ENCODE measurements at places on chromosomes 7 and 10.
A peak's percentile ranks its signal among the peaks of the same experiment; 100 is the strongest.

GRCh38 chr7:116886543-116887156 lies 24.3 kb downstream of the CAPZA2 start:
- no peak for DNase-seq

GRCh38 chr7:143979998-143980397 lies 20.1 kb upstream of the OR6B1 start:
- no peak for DNase-seq

- DNase-seq, result no peak
Observed at GRCh38 chr10:114483575-114483974, 79.3 kb upstream of the AFAP1L2 start.

DNA sequence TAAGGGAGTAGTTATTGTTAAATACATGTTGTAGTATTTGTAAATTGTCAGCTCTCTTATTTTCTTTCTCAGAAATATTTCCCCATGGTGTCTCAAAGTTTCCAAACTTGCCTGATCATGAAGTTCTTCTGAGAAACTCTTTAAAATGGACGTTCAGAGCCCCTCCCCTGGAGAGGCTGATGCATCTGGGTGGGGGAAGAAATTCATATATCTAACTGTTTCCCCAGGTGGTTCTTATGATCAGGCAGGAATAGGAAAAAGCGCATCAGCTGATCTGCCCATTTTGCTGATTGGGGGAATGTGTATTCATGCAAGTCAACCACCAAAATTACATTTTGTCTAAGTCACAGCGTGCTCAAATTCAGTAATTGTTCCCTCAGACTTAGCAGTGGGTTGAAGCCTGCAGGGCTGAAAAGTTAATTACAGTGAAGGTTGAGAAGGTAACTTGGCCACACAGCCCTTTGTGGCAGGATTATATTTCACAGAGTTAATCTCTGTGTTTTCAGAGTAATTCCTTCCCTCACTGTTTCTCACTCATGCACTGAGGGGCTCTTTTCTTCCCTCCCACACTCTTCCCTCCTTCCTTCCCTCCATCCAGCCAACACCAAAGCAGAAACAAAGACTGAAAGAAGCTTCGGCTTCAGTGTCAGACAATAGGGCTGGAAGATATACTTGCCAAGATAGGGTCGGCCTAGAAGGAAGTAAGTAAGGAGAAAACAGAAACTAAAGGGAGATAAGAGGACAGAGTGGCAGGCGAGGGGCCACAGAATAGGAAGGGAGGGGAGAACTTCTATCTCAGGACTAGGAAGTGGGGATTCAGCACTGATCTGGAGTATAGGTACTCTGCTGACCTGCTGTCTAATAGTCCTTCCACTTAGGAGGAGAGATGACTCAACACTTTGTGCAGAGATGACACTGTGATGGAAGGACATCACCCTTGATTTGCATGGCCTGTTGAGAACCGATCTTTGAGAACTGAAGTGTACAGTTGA lies 50.5 kb upstream of the STARD3NL start:
- DNase-seq, result no peak

DNA sequence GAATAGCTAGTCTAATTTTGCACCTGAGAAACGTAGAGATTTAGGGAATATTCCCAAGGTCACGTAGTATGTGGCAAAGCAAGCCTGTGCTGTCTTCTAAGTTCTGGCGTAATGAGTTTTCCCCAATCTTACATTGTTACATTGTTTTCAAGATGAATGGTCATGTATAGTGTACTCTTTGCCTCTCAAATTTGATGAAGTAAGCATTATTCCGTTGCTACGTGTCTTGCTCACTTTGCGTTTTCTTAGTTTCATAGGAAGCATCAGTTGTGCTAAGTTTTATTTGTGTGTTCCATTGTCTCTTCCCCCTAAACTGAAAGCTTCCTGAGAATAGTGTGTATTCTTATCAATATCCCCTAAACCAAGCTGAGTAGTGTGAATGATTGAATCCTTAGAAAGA lies 637.6 kb upstream of the C7orf33 start:
- no peak for DNase-seq

DNA sequence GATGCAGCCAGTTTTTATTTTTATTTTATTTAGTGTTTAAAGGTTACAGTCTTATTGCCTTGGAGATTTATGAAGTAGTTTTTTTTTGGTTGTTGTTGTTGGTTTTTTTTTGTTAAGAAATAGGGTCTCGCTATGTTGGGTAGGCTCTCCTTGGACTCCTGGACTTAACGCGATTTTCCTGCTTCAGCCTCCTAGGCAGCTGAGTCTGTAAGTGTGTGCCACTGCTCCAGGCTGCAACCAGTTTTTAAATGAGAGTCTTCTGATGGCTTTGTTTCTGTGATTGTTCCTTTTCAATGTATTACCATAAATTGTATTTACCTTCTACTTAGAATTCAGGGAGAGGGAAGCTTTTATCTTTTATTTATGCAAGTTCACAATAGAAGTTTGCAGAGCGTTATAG lies 62.8 kb downstream of the BICC1 start:
- DNase-seq, result no peak

DNA sequence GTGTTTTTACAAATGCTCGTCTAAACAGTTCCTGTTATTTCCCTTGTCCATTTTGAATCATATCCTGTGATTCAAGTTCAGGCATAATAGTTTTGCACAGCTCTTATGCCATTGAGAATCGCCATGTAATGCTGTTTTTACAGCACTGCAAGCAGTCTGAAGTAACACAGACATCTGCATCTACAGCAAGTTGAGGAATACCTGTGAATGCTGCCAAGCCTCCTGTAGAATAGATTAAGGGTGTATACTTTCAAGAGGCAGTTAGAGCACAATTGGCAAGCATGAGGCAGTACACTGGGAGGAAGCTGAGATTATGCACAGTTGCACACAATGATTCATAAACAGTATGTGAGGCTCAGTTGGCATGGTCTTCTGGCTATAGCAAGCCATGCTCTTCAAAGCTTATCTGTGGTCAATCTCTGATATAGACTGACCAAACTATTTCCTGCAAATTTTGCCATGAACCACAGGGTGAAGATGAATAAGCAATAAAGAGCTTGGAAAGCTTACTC lies 121.9 kb upstream of the AKR1E2 start:
- no peak for DNase-seq

GRCh38 chr10:127196282-127197153 lies at the start of gene INSYN2A:
Gene INSYN2A (minus strand): TSS chr10:127196591. CDS start chr10:127176395, 20,196 bp downstream.
- no peak for DNase-seq

GRCh38 chr10:100370714-100371481 lies 23.9 kb downstream of the SCD start:
- DNase-seq, result peak; percentile 48

- no peak for DNase-seq
Observed at GRCh38 chr10:1292611-1293031, 236.4 kb downstream of the WDR37 start.

DNA sequence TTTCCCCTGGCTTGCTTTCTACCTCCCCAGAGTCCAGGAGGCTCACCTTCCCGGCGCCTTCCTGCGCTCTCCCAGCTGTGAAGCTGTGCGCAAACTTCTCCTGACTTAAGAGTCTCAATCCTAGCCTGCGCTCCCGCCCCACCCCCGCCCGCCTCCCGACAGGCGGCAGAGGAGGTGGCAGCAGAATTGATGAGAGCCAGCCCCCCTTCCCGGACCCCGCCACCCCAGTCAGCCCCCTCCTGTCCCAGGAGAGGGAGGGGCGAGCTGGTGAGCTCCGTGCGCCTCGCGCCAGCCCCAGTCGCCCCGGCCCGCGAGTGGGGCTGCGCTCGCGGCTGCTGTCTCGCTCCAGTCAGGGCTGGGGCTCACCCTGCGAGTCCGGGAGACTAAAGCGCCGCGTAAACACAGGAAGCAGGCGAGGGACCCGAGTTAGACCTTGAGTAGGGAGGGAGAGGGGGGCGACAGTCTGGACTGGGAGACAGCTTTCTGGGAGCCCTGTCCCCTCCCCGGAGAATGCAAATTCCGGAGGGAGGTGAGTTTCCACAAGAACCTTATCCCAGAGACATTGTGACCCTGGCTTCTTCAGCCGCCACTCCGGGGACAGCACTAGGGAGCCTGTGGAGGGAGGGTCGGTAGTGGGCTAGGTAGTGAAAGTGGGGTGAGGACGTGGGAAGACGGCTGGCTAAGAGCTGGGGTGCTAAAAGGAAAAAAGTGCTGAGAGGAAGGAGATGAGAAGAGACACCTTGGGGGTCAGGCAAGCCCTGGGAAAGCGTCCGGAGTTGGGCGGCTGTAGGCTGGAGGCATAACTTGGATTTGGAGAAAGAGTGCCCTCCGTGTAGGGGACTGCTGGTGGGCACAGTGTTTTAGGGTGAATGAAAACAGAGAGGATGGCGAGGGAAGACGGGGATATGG lies at the start of gene CALCR:
CALCR (minus strand) TSS at position 79 of the 909 bp plus-strand sequence. CDS start 87,743 bp downstream, outside the sequence.
- no peak for DNase-seq

GRCh38 chr7:47806701-47807103 lies 141.6 kb downstream of the PKD1L1 start:
- no peak for DNase-seq

DNA sequence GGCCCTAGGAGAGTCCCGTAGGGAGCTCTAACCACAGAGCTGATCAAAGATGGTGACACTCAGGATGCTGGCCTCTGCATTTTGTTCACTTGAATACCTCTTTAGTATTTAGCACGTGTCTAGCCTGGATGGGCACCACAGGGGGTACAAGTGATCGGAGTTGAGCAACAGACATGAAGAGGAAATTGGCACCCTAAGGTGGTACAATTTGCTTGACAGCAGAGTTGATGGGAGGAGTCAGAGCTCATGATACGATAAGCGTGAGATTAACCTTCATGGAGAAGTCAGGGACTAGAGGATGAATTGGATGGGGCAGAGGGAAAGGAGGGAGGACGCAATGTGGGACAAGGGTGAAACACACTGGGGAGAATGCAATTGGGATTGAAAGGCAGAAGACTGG lies 9.9 kb upstream of the ZNF212 start:
- no peak for DNase-seq

- DNase-seq, result no peak
Observed at GRCh38 chr7:29272057-29272456, 77.5 kb downstream of the CHN2 start.

DNA sequence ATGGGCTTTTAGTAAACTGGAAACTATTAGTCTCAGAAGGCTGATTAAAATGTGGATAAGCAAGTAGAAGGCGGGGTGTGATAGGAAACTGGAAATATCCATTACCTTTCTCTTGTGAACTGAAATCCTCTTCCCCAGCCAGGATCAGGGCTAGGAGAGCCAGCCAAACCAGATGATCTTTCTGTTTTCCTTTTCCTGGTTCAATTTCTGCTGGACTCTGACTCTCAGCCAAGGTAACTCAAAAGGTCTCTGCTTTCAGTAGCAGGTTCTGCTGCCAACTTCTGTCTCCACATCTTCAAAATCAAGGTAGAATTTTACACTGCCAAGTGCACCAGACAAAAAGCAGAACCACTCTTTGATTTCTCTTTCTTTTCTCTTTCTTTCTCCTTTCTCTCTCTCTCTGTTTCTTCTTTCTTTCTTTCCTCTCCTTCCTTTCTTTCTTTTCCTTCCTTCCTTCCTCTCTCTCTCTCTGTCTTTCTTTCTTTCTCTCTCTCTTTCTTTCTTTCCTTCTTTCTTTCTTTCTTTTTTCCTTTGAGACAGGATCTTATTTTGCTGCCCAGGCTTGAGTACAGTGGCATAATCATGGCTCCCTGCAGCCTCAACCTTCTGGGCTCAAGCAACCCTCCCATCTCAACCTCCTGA lies 30.8 kb downstream of the OTUD1 start:
- DNase-seq, result no peak

DNA sequence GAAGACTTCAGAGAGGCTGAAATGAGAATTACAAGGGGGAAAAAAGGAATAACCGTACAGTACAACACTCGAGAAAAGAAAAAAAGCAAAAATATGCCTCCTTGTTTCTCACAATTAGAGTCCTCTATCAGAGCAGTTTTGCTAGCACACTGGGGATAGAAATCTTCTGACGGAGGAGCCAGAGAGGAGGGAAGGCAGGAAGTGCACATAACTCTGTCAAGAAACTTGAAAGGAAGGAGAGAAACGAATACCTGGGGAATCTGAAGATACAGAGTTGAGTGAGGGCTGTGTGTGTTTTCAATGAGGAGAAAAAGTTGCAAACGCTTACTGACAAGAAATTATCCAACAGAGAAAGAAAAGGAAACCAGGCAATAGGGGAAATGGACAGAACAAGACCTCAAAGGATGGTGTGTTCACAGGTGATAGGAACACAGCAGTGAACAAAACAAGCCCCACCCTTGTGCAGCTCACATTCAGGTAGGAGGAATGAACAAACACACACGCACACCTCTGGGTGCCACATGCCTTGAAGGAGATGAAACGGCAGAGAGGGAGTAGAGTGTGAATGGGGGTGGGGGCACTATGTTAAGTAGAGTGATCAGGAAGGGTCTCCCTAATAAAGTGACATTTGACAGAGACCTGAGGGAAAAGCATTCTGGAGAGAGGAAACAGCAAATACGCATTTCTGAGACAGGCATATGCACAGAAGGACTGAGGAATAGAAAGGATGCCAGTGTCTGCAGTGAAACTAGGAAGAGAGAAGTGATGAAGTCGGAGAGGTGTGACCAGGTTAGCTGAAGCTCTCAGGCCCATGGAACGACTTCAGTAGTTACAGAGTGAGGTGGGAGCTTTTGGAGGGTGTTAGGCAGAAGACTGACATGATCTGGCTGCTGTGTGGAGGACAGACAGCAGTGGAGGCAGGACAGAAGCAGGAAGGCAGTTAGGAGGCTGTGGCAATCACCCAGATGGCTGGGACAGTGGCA lies 46.7 kb upstream of the SPOCK2 start:
- no peak for DNase-seq

DNA sequence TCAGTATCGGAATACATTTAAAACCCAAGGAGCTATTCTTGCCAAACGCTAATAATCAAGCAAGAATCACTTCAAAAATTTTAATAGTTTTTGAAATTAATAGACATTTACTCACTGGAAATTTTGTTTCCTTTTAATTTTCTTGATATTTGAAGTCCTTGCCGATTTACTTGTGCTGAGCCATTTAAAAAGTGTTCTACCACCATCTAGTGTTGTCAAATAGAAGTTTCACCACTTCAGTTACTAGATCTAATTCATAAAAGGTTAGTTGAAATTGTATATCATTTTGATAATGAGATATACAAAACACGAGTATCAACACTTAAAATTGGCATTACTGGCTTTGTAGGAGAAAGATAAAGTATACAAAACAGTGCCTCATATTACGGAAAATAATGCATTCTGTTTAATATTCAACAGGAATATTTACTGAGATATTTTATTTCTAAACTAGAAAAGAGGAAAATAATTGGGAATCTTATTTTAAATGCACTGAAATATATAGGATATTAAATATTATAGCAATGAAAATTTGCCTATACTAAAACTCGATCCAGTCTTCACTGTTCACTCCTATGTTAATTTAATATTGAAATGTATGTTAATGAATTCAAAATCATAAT lies 664.8 kb upstream of the SEMA3D start:
- no peak for DNase-seq

- DNase-seq, result no peak
Observed at GRCh38 chr10:22704471-22704911, 9.9 kb downstream of the PIP4K2A start.

DNA sequence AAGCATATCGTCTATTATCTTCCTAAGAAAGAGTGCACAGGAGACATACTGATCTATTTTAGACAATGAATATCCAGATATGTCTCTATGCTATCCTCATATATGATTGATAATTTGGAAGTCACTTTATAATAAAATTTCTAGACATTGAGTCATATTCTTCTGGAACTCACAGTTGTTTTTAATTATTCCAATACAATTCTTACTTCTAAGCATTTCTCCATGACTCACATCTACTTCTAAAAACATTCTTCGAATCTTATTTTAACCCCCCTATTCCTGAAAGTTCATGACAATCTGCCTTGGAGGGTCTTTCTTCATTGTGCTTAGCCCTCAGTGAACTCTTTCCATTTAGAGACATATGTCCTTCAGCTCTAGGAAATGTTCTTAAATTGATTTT lies 368.1 kb downstream of the MDFIC start:
- DNase-seq, result no peak

GRCh38 chr7:76201732-76202665 lies at the start of gene SRRM3:
Gene SRRM3 (plus strand): TSS chr7:76201896. CDS start chr7:76235067, 33,171 bp downstream.
- DNase-seq, result peak; percentile 88

Measured in stimulated activated CD4-positive, alpha-beta T cell treated with anti-CD3 and anti-CD28 coated beads, Interleukin-2, amount 100 ng/mL, for 48 hours (primary cell).